ENCODE measurements at places on chromosomes 4 and X.

GRCh38 chr4:137180349-137180748 lies 351.9 kb downstream of the PCDH18 start:
- DNase-seq, result no peak

DNA sequence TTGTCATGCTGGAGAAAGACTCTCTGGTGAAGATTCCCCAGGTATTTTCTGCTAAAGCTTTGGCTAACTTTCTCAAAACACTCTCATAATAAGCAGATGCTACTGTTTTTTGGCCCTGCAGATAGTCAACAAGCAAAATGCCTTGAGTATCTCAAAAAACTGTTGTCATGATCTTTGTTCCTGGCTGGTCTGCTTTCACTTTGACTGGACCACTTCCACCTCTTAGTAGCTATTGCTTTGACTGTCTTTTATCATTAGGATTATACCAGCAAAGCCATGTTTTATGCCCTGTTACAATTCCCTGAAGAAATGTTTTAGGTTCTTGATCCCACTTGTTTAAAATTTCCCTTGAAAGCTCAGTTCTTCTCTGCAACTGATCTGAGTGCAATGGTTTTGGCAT lies 231.5 kb downstream of the SLC7A11 start:
- DNase-seq, result no peak

GRCh38 chr4:8239661-8240060 lies 29.9 kb upstream of the HTRA3 start:
- no peak for DNase-seq

DNA sequence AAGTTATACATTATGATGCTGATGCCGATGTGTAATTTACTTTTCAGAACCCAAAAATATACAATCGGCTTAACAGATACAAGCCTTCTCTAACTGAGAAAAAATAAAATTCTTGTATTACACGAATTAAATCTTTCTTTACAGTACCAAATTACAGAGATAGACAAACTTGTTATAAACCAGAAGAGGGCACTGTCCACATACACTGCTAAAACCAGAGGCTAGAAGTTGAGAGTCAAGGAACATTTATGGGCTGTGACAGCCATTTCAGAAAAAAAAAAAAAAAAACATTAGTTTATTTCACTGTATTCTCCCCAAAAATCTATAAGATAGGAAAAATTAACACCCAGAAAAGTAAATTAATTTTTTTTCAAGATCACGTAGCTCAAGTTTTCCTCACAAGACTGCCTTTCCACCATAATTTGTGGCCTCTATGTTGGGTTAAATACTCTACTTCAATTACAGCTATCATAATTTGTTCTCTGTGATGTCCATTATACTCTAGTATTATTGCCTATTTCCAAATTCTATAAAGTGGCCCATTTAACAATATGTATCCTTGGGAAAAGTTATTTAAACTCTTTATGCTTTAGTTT lies 12.0 kb downstream of the EREG start:
- DNase-seq, result no peak

DNA sequence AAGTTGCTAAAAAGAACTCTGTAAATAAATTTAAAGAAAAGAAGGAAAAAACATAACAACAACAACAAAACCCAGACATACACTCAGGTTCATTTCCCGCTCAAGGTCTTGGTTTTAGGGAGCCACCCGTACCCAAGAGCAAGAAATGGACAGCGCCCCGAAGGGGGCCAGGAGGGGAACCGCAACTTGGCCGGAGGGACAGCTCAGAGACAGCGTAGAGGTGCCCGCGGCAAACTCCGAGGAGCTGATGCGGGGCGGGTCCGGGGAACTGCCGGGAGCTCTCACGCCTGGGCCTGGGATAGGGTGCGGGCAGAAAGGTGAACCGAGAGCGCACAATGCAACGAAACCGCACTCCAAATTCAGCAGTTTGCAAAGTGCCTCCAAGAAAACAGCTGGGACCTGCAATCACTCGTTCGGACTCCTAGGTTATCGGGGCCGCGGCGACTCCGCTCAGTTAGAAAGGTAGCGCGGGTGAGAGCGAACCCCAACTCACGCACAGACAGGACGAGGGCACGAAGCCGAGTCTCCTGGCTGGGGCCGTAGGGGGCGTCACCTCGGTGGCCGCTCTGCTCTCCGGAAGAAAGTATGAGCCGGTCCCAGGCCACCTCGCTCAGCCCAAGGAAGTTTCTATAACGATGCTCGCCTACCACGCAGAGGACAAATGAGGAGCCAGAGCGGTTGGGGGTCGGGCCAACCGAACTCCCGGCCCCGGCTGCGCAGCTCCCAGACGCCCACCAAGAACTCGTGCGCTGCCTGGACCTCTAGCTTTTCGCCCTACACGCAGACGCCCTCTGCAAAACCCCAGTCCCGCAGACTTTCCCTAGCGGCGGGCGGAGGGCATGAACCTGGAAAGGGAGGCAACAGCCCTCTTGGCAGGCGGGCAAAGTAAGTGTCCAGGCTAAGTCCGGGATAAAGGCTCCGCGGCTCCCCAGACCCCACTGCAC lies 1.4 kb downstream of the NDNF start:
- DNase-seq, result no peak

DNA sequence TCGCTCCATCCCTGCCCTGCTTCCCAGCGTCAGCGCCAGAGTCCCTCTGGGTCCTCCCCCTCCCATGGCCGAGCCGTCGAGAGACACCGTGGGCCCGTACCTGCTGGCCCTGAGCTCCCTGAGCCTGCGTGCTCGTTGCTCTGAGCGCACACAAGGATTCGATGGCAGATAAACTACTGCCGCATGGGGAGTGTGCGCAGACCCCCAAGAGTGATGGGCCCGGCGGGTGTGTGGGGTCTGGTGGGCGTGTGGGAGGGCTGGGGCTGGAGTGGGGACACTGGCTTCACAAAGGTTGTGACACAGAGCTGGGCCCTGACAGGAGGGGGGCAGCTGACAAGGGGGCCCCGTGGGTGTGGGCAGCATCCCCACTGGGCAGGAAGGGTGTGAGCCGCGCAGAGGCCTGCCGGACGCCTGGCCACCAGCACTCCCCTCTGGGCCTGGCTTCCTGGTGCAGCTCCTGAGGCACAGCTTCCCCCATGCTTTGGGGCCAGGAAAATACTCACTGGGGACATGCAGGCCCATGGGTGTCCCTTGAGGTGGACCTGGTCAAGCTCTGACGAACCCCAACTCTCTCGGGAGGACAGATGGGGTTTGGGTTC lies 4.8 kb upstream of the RGS12 start:
- no peak for DNase-seq

DNA sequence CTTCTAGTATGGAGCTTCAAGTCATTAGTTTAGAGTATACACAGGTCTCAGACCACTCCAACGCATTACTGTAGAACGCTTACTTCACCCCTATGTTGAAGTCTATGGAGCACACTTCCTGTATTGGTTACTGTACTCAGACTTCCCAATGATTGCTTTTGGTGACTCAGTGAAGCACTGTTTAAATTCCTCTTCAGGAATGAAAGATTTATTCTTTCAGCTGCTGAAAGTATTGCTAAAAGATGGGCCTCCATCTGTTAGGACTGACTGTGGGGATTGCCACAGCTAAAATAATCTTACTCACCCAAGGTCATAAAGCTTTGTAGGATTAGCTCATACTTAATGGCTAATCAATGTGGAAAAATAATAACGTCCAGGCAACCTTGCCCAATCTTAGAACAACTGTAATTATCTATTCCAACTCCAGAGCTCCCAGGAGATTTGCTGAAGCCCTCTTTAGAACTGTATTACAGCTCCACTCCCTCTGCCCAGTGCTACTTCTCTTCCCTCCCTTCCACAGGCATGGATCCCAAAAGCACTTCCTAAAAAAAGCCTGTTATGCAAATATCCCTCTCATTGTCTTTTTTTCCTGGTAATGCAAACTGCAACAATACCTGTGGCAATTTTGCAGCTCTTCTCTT lies 281.9 kb upstream of the HS3ST1 start:
- DNase-seq, result no peak

DNA sequence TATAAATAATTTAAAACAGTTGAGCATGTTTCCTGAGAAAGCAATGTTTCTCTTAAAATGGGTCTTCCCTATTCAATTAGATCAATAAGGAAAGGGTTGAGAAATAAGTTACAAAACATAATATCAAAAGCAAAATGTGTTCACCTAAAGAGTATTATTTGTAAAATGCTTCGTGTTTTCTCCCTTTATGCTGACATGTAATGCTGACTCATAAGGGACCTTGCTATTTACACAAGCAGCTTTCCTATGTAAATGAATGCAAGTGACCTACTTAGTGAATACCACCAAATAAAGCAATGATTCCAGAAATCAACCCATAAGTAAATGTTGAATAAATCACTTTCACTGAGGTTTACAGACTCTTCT lies 91.5 kb downstream of the ELOVL6 start:
- no peak for DNase-seq

DNA sequence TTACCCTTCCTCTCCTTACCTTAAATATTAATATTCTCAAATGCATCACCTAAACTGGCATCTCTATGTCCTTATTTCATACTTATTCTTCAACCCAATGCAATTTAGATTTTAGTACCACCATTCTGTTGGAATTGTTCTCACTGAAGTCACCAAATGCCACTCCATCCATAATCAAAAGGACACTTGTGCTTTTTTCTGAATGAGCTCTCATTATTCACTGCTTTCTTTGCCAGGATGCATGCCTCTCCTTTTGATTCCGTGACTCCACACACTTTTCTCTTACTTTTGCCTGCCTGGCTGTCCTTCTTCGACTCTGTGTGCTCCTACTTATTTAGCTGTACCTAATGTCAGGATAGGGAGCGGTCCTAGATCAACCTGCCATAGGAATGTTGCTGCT lies 633.1 kb upstream of the BOD1L1 start:
- no peak for DNase-seq

DNA sequence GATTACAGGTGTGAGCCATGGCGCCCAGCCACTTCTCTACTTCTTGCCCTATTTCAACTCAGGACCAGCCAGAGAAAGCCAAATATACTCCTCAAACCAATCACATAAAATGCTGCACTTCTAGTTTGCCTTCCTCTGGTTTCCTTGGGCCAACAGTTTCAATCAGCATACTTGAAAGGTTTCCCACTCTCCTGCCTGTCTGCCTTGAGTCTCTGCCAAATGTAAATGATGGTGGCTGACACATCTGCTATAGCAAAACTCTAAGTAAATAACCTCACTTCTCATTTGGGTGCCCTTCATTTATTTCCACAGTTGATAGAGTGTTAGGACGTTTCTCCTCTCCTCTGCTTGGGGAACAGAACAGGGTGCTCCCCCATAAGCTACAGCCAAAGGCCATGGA lies 36.4 kb upstream of the PPA2 start:
- no peak for DNase-seq

DNA sequence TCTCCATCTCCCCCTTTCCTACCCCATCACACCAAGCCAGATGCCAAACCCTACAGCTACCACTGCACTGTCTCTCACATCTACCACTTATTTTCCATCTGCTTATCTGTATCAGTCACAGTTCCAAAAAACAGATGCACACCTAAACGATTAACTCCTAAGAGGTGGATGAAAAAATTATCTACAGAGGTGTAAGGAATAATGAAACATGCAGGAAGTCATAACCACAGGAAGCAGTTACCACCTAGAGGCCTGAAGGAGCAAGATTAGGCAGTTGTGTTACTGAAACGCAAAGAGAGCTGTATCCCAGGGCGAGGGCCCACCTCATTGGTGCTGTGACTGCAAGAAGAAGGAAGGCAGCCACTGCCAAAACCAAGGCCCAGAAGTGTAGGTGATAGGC lies 87.8 kb upstream of the FAM241A start:
- DNase-seq, result no peak

DNA sequence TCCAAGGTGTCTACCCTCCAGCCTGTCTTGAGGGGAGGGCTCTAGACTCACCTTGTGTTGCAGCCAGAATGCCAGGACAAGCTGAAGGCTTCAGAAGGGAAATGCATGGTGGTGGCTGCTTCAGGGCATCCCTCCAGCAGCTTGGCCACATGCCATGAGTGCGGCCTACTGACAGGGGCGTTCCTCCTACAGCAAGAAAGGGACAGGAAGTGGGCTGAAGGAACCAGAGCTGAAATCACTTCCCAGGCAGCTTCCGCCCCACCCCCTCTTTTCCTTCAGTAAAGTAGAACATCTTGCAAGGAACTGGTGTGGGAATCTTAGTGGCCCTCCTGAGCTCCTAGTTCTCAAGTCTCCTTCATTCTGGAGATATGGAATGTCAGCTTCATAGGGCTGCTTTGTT lies 167.5 kb upstream of the DGKK start:
- DNase-seq, result no peak

DNA sequence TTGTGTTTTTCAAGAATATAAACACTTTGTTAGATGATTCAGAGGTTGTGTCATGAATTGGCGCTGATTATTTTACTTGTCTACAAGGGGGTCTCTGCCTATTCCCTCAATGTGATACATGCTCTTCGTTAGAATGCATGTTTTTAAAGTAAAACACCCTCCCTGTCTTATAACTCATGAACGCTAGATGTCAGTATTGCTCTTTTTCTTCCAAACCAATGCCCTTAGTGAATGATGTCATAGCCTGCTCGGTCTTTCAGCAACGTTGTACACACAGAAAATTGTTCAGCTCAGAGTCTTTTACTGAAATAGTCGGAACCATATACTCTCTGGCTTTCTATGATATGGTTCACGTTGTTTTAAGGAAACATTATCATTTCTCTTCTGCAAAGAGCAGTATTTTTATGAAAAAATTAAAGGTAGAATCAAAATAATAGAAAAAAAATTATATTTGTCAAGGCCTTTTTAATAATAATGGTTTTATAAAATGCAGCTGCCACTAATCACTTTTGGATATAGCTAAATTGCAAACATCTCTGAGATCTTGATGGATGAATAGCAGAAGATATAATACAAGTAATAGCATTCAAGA lies 292.9 kb downstream of the TLL1 start:
- no peak for DNase-seq

GRCh38 chr4:107579099-107579498 lies 140.9 kb downstream of the PAPSS1 start:
- DNase-seq, result no peak

DNA sequence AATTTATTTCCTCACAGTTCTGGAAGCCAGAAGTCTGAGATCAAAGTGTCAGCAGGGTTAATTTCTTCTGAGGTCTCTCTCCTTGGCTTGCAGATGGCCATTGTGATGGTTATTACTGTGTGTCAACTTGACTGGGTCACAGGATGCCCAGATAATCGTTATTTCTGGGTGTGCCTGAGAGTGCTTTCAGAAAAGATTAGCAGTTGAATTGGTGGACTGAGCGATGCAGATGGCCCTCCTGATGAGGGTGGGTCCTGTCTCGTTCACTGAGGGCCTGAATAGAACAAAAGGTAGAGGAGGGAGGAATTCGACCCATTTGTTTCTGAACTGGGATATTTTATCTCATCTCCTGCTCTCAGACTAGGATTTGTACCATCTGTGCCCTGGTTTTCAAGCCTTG lies 15.7 kb downstream of the SMIM43 start:
- DNase-seq, result no peak

- DNase-seq, result no peak
These were observed 6.2 kb downstream of the AADAT start for GRCh38 chr4:170083541-170083940.

GRCh38 chrX:96540111-96540631 lies 144.5 kb upstream of the DIAPH2 start:
- DNase-seq, result no peak

GRCh38 chr4:105631818-105632400 lies 76.6 kb downstream of the INTS12 start:
- DNase-seq, result no peak

- DNase-seq, result no peak
These were observed 17.3 kb upstream of the FMR1 start for GRCh38 chrX:147894366-147894963.
